ENCODE measurements at places on chromosomes 11 and 22.

DNA sequence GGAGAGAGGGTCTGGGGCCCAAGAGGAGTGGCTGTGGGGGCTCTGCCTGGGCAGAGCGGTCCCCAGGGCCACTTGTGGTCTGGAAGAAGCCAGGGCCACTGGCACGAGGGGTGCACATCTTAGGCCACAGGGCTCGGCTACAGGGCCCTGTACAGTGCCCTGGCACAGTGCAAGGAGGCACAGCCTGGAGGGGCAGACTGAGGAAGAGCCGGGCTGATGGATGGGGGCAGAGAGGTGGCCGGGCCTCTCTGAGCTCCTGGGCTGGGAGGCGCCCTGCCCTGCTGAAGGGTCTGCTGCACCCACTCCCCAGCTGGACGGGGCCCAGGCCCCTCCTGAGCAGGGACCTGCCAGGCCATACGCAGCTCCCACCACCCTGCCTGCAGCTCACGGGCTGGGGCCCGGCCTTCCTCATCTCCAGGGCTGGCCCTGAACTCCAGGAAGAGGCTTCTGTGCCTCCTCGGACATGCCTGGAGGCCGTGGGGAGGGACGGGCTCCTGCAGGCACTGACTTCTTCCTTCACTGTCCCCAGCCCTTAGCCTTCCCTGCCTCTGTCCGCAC, 123.5 kb downstream of the CACNA1I start:
- DNase-seq = no peak

- no peak for DNase-seq
These were observed 929.9 kb downstream of the NTM start for GRCh38 chr11:132300283-132300682.

GRCh38 chr11:19513253-19513652, 199.4 kb upstream of the NAV2 start:
- no peak for DNase-seq

DNA sequence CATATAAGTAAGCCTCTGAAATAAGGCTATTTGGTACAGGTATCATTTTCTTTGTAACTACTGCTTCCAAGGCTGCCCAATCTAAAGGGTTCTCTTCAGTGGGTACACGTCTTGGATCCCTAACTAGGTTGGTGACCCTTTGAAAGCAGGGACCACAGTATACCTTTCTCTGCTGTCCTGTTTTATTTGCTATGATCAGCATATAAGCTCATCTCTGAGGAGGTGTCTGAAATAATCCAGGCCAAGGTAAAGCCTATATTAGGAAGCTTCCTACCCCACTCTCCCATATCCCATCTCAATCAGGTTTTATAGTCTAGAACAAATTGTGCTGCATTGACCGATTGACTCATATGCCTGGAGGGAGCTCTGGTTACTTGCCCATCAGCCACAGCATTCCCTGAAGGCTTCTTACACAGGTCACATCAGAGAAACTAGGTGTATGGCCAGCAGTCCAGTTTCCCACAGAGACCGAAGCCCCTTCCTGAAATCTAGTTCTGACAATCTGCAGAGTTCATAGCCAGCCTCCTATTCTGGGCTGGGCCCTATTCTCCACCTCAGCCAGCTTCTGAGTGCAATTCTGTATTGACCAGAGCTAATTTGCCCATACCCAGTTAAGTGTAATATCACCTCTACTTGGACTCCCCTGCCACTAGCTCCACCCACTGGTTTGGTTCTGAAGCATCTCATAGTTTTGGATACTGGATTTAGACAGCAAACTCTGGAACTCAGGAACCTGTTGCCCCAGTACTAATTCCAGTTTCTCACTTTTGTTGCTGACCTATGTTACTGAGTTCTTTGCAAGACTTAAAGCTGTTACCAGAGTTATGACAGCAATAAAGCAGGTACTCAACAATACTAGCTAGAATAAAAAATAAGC, 62.1 kb upstream of the ARHGAP20 start:
- DNase-seq = no peak

DNA sequence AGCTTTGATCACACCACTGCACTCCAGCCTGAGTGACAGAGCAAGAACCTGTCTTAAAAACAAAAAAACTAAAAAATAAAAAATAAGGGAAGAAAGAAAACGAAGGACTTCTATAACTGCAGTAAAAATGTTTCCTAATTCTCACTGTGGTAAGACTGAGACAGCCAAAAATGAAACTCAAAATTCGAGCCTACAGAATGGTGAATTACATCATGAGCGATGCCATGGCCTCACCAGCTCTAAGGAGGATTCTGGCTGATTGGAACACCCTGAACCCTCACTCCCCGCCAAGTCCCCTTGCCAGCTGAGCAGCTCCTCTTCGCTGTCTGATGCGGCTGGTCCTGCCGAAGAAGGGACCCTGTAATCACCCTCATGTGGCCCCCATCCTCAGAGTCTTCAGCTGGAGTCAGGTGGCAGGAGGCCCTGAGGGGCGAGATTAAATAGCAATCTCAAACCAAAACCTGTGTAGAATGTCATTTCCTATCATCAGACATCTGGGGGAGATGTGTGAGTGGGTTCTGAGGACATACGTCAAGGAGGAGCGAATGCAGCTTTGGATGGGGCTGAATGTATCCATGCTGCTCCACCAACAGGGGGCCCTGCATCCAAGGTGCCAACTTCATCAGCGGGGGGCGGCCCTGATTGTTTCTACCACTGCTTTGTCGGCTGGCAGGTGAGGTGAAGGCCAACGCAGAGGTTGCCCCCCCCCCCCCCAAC, 29.2 kb downstream of the PDGFB start:
- DNase-seq = peak; percentile 39

- no peak for DNase-seq
These were observed 968 bp downstream of the RHBDD3 start for GRCh38 chr22:29266564-29267461.

GRCh38 chr22:43081968-43082367, 7.2 kb downstream of the TTLL1 start:
- DNase-seq = no peak

DNA sequence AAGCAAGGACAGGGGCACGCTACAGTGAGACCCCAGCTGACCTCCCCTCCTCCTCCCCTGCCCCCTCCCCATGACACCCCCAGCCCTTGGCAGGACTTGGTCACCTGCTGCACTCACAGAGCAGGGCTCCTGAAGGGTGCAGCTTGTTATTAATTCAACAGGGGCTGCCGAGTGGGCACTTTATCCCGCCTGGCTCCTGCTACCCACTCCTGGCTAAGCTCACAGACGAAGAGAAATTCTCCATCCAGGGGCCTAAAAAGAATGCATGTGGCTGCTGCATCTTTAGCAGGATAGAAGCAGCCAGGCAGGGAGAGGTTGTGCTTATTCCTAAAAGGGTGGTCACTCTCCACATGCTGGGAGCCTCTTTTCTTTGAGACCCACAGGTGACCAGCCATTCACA, 40.3 kb downstream of the GALNT18 start:
- DNase-seq = no peak

DNA sequence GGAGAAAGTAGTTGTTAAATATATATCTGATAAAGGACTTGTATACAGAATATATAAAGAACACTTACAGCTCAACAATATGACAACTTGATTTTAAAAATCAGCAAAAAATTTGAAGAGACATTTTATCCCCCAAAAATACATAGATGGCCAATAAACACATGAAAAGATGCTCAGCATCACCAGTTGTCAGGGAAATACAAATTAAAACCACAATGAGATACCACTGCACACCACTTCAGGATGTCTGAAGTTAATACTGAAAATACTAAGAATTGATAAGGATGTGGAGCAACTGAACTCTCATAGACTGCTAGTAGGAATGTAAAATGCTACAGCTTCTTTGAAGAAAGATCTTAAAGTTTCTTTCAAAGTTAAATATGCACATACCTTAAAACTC, 49.2 kb downstream of the KREMEN1 start:
- no peak for DNase-seq

GRCh38 chr11:36578458-36578857, 10.7 kb downstream of the RAG1 start:
- no peak for DNase-seq

- DNase-seq = no peak
These were observed 16.1 kb downstream of the TMPRSS5 start for GRCh38 chr11:113689768-113690618.

DNA sequence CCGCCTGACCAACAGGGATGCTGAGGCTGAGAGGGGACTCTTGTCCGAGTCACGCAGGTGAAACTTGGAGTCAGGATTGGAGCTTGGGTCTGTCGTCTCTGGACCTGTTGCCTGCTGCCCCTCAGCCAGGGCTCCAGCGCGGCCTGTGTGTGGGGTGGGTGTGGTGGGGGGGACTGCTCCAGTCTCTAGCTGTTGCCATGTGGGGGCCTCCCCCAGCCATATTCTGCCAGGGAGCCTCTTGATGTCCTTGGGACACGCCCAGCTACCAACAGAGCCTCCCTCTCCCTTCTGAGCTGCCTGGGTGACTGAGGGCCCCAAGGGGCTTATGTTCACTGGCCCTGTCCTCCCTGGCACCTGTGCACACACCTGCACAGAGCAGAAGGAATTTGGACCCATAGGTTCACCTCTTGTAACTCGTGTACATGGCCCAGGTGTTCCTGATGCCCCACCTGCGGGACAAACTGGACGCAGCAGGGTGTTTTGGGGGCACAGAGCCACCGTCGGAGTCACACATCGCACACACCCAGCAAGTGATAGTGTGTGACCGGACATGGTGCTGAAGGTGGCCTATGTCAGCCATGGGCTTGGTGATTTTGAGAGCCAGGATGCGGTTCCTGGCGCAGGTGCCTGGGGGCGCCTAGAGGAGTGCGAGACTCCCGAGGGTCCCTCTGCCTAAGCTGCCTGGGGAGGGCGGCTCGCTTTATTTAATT, 252.3 kb downstream of the TBC1D22A start:
- DNase-seq = no peak

- no peak for DNase-seq
These were observed 32.9 kb downstream of the MADD start for GRCh38 chr11:47302853-47303252.

DNA sequence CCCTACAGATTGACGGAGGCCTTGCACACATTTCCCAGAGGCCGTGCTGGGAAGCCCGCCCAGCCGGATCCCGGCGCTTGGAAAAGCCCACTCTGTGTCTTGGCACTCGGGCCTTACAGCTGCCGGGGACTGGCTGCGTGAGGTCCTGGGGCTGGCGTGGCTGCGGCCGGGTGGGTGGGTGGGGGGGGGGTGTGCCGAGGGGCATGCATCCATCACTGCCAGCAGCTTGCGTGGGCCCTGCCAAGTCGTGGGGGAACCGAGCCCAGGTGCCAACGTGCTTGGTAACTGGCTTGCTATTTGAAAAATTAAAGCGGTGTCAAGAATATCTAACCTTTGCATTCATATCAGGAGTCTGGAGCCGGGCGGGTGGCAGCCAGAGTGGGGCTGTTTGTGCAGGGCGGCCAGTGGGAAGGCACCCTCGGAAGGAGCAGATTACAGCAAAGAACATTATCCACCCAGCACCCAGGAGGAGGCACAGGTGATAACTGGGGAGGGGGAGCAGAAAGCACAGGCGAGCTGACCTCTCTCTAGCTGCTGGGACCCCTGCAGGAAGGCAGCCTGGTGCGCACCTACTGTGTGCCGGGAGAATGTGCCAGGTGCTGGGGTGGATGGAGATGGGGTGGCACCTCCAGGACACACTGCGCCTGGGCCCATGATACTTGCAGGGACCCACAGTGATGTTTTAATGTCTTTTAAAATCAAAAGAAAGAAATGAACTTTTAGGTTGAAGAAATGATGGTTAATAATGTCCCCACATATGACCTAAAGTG, 28.5 kb upstream of the SMIM38 start:
- DNase-seq = no peak

DNA sequence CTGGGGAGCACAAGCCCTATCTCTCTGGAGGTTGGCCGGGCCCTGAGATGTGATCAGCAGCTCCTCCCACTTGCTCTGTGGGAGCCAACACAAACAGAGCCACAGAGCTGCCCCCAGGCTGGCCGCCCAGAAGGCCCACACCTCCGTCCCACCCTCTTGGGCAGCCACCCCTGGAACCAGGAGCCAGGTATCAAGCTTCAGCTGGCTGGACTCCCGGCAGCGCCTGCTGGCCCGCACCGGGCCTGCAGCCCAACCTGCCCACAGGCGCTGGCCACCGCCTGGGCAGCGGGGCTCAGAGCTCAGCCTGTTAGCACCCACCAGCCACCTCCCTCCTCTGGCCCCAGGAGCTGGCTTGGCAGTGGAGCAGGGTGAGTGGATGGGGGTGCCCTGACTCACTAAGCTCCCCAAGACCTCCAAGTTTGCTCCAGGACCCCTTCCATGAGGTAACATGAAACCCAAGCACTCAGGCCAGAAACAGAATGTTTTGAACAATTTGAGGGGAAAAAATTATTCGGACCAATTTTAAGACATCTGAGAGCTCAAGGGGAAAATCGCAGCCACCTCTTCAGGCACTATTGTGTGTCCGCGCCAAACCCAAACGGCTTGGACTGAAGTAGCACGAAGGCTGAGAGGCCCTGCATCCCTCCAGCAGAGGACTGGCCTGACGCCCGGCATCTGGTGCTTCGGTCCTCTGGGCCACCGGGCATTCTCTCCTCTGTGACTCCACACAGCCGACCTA, 450.8 kb downstream of the SOX6 start:
- DNase-seq = no peak

- no peak for DNase-seq
These were observed 445.7 kb downstream of the AASDHPPT start for GRCh38 chr11:106523171-106523570.

DNA sequence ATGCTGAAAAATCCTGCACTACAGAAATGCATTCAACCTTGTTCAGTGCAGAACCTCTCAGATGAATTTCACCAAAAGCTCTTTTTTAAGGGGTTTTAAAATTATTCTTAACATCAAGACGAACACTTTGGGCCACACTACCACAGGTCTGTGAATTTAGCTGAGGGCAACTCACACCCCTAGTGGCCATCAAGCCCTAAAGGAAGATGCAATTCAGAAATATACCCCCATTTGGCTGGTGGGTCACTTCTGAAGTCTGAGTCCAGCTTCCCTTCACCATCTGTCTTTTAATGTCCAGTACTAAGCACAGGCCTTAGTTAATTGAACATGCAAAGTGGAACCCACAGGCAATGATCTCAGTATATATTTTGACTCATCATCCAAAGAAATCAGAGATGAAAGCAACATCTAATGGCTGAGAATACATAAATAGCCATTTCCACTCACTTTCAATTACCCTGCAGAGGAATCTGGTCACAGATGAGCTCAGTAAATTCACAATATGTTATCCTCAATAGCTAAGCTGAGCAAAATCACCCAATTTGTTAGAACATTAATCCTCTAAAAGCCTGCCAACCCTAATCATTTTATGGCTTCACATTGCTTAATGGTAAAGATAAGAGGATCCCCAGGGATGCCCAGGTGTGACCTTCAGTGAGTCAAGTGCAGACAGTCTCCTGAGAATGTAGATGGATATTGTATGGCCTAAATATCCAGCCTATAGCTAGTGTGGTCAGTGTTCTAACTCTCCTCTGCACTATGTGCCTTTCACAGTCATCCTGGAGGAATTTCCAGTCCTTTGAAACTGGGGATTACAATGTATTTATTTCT, 50.3 kb downstream of the FAM76B start:
- DNase-seq = no peak

DNA sequence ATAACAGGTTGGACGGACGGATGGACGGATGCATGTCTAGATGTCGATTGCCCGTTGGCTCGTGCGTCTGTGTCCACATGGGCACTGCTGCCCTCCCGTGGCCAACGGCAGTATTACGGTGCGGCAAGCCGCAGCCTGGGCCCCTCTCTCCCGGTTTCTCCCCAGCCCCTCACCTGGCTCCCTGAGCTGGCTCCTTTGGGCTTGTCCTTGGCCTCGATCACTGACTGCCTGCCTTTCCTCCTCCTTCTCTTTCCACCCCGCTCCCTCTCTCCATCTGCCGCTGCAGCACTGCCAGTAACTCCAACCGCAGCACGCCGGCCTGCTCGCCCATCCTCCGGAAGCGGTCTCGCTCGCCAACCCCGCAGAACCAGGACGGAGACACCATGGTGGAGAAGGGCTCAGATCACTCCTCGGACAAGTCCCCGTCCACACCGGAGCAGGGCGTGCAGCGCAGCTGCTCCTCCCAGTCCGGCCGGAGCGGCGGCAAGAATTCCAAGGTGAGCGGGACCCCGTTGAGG, 77.3 kb downstream of the SCN3B start:
- peak; percentile 82 for DNase-seq

All from activated CD4-positive, alpha-beta T cell treated with anti-CD3 and anti-CD28 coated beads for 48 hours (primary cell).